ENCODE measurements at places on chromosomes 6 and 20. TPM values are rescaled to one million over a fixed set of nuclear protein-coding genes. Genes with fewer than 3 reads are reported as not detected.

- no peak for DNase-seq
Observed at GRCh38 chr6:168284187-168284586, 35.4 kb downstream of the DACT2 start.

DNA sequence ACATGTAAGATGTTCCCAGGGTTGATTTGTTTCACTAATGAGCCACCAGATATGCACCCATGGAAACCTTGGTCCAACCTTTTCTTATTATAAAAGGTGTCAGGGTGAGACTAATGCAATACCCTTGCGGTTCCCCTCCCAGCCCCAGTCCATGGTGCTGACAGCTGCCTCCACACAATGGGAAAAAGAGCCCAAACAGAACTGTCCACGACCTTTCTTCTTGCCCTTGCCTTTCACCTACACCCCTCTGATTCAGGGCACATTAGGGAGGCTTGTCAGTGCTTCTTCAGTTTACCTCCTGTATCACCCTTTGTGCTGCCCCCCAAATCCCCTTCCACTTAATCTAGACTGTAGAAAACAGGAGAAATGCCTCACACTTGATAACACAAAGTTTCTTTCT, 352.7 kb upstream of the CDH4 start:
- no peak for DNase-seq

GRCh38 chr6:129500958-129501739, 208.8 kb downstream of the ARHGAP18 start:
- peak; percentile 88 for DNase-seq

DNA sequence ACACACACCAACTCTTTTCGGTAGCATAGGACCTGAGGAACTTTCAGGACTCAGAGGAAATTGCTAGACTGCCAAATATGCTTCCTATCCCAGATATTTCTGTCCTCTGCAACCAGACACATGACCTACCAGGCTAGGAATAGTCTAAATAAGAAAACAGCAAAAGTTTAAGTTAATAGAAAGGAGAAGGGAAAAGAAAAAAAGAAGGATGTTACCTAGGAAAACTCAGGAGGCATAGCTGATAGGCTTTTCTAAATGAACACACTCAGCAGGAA, 74.6 kb downstream of the MAP3K5 start:
- DNase-seq = no peak

DNA sequence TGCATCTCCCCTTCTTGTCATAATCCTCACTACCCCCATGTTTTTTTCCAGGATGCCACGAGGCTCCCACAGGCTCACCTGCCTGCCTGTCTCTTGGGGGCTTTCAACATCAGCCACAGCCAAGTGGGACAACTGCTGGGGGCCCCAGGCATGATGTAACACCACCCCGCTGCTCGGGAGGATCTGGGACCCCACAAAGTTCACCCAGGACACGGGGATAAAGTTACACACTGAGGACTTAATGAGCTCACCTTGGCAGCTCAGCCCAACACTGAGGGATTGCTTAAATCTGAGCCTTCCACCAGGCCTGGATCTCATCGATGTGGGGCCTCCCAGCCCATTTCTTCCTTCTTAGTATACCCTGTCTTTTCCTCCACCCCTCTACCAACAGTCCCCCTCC, 56.4 kb upstream of the NNAT start:
- DNase-seq = no peak

DNA sequence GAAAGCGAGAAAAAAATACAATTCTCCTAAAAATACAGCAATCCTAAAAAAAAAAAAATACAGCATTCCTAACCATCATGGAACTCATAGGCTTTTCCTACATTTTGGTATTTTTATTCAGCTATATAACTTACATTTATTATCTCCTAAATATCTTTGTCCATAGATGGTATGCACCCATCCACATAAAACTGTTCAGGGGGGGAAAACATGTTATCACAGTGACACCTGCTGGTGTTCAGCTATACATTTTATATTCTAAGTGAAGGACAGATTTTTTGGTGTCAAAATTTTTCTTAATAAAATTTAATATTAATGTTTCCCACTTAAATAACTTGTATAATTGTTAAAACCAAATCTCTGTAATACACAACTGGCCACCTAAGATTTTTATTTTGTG, 58.0 kb downstream of the BLOC1S5 start:
- DNase-seq = no peak

DNA sequence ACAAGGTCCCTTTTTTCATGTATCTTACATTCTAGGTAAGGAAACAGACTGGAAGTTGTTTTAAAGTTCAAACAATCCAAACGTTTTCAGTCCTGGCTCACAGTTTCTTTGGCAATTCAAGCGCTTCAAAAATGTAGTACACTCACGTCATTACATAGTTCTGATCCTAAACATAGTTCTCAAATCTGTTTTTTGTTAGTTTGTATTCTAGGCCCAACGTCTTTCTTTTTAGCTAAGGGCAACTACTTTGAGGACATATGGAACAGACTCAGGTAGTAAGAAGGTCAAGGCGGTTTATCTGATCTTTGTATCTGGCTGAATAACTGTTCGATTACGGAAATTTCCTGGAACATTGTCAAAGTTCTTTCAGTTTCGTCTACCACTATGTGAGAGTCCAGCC, 36.9 kb upstream of the PLCB4 start:
- no peak for DNase-seq

Gene OXT
- 0.43 TPM for total RNA-seq

Gene WFDC5
- total RNA-seq = not detected
